H1 (cell line): ENCODE measurements at places on chromosomes 1 and 21. TPM values are rescaled to one million over a fixed set of nuclear protein-coding genes. Genes with fewer than 3 reads are reported as not detected.

ACOT11 gene
- polyA plus RNA-seq, result 4.5 and 5.6 TPM in 2 replicates

CRP gene
- polyA plus RNA-seq, result not detected in 2 replicates

OR2AK2 gene
- polyA plus RNA-seq, result not detected in 2 replicates

VANGL2 gene
- polyA plus RNA-seq, result 112 and 118 TPM in 2 replicates

KCNJ9 gene
- polyA plus RNA-seq, result 0.02 and 0.11 TPM in 2 replicates

LCE3D gene
- polyA plus RNA-seq, result not detected in 2 replicates

KRTAP10-11 gene
- polyA plus RNA-seq, result not detected in 2 replicates

MRPL37 gene
- polyA plus RNA-seq, result 45.5 and 66.6 TPM in 2 replicates

PLEKHG5 gene
- polyA plus RNA-seq, result 10.4 and 16.8 TPM in 2 replicates

ZMYM4 gene
- 9.4 and 16.7 TPM in 2 replicates for polyA plus RNA-seq

CD1D gene
- 1.2 and 1.6 TPM in 2 replicates for polyA plus RNA-seq
